ENCODE measurements at places on chromosomes 6 and 20. TPM values are rescaled to one million over a fixed set of nuclear protein-coding genes. Genes with fewer than 3 reads are reported as not detected.

DNA sequence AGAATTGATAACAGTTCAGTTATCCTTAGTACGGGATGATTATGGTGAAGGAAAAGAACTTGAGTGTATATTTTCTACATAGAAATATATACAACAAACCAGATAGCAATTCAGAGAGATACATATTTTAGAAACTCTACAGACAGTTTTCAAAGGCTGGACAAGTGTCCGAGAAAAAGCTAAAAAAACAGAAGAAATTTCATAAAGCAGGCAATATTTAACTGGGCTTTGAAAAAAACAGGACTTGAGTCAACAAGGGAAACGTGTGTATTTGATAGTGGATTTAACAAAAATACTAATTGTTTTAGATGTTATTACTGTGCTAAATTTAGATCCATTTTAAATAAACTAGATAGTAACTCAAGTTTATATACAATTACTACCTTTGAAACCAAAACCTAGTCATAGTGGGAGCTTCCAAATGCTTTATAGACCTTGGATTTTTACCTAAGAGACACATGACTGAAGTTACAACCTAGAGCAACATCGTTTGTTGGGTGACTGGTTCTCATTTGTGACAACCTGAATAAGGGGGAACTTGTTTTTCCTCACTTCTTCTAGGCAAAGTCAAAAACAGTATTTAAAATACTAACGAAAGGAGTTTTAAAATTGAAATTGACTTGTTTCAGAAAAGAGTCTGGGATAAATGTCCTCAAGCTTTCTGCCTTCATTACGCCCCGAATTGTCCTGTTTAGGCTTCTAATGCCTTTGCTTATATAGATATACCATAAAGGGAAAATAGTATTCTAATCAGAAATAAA is 116.7 kb upstream of the PRSS16 start:
- DNase-seq: no peak

DNA sequence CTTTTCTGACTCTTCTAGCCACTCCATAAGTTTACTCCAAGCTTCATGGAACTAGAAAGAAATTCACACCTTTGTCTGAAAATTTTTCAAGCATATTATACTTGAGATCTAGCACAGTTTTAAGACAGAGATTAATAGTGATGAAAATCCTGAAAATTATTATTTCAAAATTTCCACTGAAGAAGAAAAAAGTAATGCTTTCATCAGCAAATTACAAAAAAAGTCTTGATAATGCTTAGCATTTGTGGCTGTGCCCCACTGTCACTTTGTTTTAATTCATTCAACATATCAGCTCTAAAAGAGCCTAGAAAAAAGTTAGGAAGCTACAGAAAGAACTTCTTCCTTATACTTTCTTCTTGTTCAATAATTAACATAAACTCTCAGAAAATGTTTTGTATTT is 153.1 kb downstream of the DST start:
- no peak for DNase-seq

DNA sequence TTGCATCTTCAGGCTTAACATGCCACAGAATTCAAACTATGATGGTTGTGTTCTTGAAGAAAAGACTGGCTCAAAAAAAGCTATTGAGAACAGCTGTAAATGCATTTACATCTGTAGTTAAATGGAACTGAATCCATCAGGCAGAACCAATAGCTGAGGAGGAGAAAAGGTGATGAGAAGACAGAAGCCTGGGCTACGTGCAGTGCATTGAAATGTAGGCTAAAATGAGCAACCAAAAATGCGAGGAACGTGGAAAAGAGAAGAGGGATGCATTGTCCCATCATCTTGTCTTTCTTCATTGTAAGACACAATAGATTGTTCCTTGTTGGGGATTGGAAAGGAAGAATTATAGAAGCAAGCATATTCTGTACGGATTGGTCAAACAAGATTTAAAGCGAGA is 13.8 kb upstream of the HDDC2 start:
- no peak for DNase-seq

DNA sequence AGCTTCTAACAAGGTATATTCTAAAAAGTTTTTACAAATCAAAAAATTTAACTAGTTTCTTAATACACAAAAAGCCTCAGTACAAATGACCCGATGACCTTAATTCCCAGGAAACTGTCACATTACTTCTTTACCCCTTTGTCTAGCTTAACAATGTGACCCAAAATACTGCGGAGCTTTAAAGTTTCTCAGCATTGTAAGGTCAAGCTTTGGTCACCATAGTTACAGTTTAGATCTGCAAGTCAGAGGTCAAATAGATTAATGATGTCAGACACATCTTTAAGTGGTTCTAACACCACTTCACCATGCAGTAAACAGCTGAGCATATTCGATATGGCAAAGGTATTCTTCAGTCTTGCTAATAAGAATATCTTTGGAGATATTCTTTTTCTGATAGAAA is 36.8 kb upstream of the FLRT3 start:
- DNase-seq: peak; percentile 42

DNA sequence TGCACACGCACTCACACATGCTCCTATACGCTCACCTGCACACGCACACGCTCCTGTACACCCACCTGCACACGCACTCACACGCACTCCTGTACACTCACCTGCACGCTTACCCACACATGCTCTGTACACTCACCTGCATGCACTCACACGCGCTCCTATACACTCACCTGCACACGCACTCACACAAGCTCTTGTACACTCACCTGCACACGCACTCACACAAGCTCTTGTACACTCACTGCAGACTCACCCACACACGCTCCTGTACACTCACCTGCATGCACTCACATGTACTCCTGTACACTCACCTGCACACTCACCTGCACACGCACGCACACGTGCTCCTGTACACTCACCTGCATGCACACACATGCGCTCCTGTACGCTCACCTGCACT is 22.0 kb upstream of the TAF4 start:
- DNase-seq: no peak

The TUBB2B gene
- total RNA-seq: 794 TPM

The CTAGE9 gene
- total RNA-seq: not detected

The C6orf163 gene
- total RNA-seq: 3.1 TPM

DNA sequence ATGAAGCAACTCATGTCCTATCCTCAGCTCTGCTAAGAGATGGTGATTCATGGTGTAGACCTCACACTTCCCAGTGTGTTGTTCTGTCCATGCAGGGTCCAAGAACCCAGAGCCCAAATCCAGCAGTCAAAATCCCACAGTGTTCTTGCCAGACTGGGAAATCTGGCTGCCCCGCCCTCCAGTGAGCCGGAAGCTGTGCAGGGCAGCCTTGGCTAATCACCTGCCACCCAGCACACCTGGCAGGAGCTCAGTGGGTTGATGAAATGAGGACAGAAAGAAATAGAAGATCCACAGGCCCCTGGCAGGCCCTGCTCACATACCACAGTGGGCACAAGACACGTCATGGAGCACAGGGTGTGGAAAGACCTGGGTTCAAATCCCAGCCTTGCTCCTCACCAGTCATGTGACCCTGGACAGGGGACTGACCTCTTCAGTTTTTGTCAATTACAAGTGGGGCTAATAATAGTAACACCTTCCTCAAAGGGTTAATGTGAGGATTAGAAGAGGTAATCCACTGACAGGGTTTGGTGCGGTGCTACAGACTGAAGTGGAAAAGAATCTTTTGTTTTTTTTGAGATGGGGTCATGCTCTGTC is 13.6 kb upstream of the GUCA1A start:
- no peak for DNase-seq

The LY6G5B gene
- 7.9 TPM for total RNA-seq

- no peak for DNase-seq
Observed at GRCh38 chr20:39775110-39775509, 813.0 kb downstream of the DHX35 start.

The IL17A gene
- not detected for total RNA-seq

- no peak for DNase-seq
Observed at GRCh38 chr20:58459058-58459750, 56.0 kb downstream of the APCDD1L start.

GRCh38 chr6:107620732-107621131 is 130.8 kb downstream of the SOBP start:
- no peak for DNase-seq

DNA sequence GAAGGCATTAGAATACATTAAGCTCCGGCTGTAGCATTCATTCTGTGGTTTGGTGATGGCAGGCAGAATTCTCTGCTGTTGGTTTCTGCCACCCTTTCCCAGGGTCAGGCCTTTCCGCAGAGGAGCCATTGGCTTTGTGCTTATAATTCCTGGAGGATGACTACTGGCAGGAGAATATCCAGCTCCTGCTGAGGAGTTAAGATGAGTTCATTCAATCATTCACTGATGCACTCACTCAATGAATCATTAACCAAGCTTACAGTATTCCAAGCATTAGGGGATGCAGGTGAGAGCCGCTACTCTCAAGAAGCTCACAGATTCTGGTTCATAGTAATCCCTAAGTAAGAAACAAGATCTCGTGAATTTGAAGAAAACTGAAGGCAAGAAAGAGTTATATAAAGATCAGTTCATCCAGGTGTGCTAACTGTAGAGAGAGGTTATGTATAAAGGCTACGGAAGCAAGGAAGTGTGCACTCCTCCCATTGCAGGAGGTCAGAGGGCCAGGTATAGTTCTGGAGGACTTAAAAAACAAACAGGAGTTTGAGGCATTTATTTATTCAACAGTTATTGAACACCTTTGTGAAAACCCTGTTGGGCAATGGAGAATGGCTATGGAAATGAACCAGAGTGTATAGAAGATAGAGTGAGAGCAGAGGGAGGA is 75.5 kb downstream of the HMGN3 start:
- no peak for DNase-seq

DNA sequence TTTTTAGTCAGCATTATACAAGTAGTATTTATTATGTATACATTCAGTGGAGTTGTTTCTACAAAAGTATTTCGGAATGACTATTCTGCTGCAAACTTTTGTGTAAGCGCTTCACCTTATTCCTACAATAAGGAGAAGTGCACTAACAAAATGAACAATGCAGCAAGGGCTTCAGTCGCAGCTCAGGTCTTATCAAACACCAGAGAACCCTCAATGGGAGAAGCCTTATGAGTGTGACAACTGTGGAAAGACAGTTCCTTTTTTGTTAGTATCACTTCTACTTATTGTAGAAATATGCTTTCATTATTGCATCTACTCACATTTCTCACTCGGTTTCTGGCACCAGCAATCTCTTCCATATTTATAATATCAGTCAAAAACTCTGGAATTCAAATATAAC is 18.8 kb downstream of the ZKSCAN3 start:
- DNase-seq: no peak

Measured in GM23338 (cell line).